ENCODE measurements at places on chromosomes 16 and 17.

- DNase-seq = no peak
These were observed 15.9 kb upstream of the RPRML start for GRCh38 chr17:46994993-46995392.

GRCh38 chr17:70454377-70454776 lies 285.0 kb downstream of the KCNJ2 start:
- no peak for DNase-seq

- peak; percentile 60 for DNase-seq
These were observed 5.1 kb downstream of the BAHCC1 start for GRCh38 chr17:81400154-81400977.

DNA sequence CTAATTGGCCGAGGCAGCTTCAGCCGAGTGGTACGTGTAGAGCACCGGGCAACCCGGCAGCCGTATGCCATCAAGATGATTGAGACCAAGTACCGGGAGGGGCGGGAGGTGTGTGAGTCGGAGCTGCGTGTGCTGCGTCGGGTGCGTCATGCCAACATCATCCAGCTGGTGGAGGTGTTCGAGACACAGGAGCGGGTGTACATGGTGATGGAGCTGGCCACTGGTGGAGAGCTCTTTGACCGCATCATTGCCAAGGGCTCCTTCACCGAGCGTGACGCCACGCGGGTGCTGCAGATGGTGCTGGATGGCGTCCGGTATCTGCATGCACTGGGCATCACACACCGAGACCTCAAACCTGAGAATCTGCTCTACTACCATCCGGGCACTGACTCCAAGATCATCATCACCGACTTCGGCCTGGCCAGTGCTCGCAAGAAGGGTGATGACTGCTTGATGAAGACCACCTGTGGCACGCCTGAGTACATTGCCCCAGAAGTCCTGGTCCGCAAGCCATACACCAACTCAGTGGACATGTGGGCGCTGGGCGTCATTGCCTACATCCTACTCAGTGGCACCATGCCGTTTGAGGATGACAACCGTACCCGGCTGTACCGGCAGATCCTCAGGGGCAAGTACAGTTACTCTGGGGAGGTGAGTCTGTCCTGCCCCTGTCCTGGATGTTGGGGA lies 16.1 kb downstream of the PSKH1 start:
- DNase-seq = no peak

- no peak for DNase-seq
These were observed 7.7 kb downstream of the WNT3 start for GRCh38 chr17:46810837-46811236.

DNA sequence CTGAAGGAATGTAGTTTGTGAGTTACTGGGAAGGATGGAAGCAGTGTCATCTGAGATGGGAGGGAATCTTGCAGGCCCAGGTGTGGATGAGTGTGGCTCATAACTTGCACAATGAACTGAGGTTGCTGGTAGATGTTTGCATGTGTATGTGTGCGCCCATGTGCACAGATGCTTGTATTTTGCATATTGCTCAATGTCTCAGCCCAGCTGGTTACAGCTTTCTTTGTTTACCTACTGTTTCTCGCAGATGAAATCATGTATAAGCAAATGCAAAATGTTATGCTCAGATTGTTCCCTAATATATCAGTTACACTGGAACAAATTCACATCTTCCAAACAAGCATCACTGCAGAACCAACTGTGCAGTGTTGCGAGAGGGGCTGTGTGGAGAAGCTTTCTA lies 452.2 kb upstream of the EEF2KMT start:
- no peak for DNase-seq

- DNase-seq = peak; percentile 51
These were observed 126.9 kb downstream of the PARN start for GRCh38 chr16:14502932-14503741.

DNA sequence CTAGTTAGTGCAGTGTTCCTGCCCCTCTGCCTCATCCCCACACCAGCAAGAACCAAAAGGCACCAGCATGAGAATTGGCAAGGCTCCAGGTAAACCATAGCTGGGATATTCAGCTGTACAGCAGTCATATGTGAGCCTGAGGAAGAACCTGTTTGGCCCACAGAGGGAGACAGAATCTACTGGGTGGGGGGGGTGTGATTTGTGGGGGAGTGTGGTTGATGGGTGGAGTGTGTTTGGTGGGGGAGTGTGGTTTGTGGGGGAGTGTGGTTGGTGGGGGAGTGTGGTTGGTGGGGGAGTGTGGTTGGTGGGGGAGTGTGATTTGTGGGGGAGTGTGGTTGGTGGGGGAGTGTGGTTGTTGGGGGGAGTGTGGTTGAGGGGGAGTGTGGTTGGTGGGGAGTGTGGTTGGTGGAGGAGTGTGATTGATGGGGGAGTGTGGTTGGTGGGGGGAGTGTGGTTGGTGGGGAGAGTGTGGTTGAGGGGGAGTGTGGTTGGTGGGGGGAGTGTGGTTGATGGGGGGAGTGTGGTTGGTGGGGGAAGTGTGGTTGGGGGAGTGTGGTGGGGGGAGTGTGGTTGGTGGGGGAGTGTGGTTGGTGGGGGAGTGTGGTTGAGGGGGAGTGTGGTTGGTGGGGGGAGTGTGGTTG lies 19.5 kb downstream of the MINK1 start:
- peak; percentile 16 for DNase-seq

GRCh38 chr17:20187049-20187448 lies 177.9 kb downstream of the SPECC1 start:
- peak; percentile 24 for DNase-seq

GRCh38 chr17:40286473-40286872 lies 1.2 kb upstream of the CDC6 start:
- no peak for DNase-seq

GRCh38 chr17:13599864-13600263 lies 1.9 kb downstream of the HS3ST3A1 start:
- DNase-seq = no peak

DNA sequence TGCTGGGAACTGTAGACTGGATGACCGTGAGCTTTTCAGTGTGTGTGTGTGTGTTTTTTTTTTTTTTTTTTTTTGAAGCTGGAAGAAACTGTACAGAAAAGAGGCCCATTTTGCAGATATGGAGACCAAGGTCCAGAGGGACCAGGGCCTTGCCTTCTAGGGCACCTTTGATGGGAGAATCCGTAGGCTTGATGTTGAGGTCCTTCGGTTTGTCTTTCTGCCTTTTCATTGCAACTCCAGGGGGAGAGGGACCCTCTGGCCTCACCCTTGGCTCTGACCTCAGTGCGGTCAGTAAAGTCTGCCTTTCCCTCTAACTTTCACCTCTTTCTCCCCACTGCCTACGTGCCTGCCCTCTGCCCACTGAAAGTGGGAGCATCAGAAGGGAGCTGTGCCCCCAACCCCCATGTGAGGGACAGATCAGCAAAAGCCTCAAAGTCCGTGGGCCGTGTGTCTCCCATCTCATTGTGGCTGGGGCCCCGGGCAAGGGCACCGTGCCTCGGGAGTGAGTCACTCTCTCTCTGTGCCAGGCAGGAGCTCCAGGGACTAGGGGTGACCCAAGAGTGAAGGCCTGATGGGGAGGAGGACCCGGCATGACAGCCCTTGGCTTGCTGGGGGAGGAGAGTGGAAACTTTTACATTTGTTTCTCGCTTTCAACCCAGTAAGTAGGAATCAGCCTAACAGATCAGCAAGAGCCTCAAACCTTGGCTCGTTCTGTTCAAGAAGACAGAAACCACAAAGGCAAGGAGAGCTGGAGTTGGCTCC lies 123.6 kb downstream of the CMIP start:
- DNase-seq = peak; percentile 80

DNA sequence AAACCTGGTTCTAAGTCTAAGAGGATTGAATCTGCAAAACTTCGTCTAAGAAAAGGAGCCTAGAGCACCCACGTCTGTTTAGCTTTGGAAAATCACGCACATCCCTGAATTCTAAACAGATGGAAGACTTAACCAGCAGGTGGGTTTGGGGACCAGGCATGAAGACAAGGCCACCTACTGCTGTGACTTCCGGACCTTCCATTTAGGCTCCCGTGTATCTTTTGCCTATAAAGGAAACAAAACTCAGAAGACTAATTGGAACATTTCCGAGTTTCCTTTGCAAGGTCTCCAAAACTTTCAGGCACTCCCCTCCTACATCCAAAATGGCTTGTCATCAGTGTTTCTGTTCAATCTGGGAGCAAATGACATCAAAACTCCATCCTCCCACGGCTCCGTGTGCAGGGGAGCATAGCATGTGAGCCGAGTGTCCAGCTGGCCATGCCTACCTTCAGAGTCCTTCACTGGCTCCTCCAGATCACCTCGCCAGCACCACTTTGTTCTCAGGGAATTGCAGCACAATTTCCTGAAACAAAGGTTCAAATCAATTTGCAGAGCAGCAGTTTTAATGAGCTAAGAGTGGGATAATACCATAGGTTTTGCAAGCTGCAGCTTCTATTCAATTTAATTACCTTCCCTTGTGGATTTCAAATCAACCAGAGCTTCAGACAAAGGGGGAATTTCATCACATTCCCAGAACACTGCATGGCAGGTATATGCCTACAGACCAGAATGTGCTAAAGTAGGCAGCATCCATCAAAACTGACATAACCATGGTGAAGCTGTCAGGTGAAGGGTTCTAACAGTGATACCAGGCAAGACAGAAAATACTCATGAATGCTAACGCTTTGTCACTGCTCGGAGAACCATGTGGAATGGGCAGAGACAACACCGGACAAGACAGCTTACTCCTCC lies 23.5 kb downstream of the CACNG1 start:
- DNase-seq = no peak

DNA sequence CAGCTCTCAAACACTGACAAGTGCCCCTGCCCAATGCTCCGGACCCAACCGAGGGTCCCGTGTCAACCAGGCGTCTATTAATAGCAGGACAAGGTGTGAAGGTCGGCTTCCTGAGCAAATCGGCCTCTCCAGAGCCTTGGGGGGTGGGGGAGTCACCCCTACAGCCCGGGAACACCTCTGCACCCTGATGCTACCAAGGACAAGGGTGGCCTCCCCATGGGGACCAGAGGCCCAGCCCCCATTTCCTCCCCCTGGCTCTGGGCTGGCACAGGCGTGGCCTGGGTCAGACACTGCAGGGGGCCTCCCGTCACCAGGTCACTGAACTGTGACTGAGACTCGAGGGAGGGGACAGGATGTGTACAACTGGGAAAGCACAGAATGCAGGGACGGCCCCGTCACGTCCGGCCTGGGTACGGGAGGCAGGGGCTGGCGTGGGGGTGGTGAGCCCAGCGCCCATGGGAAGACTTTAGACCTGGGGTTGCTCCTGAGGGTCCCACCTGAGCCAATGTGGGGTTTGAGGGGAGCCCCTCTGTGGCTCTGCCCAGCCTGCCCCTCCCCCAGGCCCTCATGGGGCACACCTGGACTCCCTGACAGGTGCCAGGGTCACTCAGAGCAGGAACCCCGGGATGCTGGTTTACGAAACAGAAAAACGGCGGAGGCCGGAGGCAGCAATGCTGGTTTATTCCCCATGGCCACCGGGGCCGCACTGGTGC lies 579 bp upstream of the CYBA start:
- peak; percentile 90 for DNase-seq

- DNase-seq = no peak
These were observed 409.7 kb downstream of the SNX29 start for GRCh38 chr16:12386192-12386591.

- no peak for DNase-seq
These were observed 52.7 kb downstream of the LMF1 start for GRCh38 chr16:918068-918467.

DNA sequence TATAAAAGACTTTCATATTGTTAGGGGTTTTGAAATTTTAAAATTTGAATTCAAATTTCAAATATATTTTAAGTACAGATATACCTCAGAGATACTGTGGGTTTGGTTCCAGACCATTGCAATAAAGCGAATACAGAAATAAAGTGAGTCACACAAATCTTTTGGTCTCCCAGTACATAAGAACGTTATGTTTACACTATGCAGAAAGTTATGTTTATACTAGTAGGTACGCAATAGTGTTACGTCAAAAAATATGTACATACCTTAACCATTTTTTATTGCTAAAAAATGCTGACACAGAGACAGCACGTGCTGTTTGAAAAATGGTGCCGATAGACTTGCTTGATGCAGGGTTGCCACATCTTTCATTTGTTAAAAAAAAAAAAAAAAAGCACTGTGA lies 19.7 kb downstream of the NUP88 start:
- no peak for DNase-seq

DNA sequence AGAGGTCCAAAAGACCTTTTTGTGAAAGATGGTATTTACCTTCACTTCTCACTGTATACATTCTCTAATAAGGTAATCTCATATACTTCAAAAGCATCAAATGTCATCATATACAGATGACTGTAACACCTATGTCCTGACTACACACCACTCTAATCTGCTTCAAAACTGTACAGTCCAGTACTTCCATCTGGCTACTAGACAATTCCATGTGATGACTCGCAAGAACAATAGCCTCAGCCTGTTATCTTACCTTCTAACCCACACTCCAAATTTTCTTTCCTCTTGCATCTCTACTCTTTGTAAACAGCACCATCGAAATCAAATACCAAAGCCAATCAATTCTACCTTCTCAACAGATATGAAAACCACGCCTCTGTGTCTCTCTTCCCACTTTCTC lies 24.1 kb downstream of the MYO1D start:
- peak; percentile 12 for DNase-seq

DNA sequence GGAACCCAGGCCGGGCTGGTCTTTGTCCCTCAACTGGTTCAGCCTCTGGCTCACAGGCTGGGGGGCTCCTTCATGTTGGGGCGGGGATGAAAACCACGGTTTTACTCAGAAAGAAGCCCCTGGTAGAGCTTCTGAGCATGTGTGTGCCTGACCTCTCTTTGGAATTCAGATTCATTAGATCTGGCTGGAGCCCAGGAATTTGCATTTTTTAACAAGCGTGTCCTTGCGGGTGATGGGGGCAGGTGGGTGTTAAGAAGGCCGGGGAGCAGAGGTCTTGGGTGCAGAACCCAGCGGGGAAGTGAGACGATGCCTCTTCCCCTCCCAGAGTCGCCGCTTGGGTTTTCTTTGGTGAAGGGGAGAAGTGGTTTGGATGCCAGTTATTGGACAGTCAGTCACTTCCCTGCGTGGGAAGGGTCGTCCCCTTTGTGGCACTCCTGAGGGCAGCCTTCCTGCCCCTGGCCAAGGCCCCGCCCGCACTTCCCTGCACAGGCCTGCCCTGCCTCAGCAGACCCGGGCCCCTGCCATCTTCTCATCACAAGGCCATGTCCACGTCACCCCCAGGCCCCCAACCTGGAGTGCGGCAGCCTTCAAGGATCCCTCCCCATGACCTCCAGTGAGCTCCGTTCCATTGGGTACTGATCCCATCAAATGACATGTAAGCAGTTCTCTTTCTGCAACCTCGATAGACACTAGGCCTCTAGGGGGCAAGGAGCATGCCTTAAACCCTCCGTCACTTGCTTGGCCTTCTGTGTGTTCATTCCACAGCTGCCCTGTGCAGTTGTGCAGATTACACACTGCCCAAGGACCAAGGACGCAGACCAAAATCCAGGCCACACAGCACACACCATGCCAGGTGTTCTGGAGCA lies 177.7 kb upstream of the CIBAR2 start:
- no peak for DNase-seq

DNA sequence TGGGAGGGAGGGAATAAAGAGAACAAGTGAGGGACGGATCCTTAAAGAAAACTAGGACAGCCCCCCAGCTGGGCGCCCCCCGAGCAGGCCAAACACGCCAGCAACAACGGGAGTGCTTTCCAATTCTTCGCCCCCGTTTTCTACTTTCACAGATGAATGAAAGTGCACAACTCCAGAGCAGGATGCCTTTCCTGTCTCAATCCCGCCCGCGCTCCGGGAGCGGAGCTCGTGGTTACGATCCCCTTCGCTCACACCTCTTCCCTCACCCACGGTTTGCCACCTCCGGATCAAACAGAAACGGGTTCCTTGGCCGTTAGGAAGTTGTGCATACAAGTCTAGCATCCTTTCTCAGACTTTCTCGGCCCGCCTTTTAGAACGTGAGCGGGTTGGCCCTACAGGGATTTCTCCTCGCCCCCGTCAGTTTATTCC lies 680 bp downstream of the SKA2 start:
- DNase-seq = peak; percentile 63

- DNase-seq = no peak
These were observed 45.6 kb downstream of the TMC6 start for GRCh38 chr17:78082988-78083387.

Data from Daoy (cell line).